ENCODE measurements at places on chromosomes 5 and 9. TPM values are rescaled to one million over a fixed set of nuclear protein-coding genes. Genes with fewer than 3 reads are reported as not detected.
A peak's percentile ranks its signal among the peaks of the same experiment; 100 is the strongest.

The PCDHA1 gene
- total RNA-seq: not detected

The WASHC1 gene
- 26.1 TPM for total RNA-seq

The DMGDH gene
- total RNA-seq: 8.1 TPM

The PCDHA8 gene
- total RNA-seq: not detected

The LMX1B gene
- total RNA-seq: not detected

The ECM2 gene
- total RNA-seq: 3.1 TPM

- no peaks in the 10 kb centered on the region for H3K36me3 ChIP-seq
- H3K27me3 ChIP-seq: no peaks in the 10 kb centered on the region
- DNase-seq: no peak
- no peak overlapping the region for H3K4me3 ChIP-seq
- no peak overlapping the region for H3K27ac ChIP-seq
Observed at GRCh38 chr9:79691496-79691895, 119.7 kb downstream of the TLE4 start.

DNA sequence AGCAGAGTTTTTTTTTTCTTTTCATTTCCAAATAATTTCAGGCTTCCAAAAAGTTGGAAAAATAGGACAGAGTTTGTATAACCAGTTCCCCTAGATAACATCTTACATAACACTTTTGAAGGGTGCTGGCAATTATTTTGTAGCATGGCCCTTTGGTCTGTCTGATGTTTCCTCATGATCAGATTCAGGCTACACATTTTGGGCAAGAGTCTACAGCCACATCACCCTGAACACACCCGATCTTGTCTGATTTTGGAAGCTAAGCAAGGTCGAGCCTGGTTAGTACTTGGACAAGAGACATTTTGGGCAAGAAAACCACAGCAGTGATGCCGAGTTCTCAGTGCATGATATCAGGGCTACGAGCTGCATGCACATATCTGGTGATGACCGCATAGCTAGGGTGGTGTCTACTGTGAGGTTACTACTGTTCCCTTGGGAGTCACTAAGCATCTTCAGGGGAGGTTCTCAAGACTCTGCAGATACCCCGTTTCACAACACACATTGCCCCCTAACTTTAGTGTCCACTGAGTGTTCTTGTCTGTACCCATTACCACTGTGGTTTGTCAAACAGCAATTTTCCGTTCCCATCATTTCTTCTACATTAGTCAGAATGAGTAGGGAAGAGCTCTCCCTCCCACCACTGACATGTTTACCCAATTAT, 86.2 kb downstream of the TTC39B start:
- no peak overlapping the region for H3K27ac ChIP-seq
- no peak overlapping the region for H3K4me3 ChIP-seq
- H3K27me3 ChIP-seq: no peaks in the 10 kb centered on the region
- no peaks in the 10 kb centered on the region for H3K36me3 ChIP-seq
- DNase-seq: no peak

DNA sequence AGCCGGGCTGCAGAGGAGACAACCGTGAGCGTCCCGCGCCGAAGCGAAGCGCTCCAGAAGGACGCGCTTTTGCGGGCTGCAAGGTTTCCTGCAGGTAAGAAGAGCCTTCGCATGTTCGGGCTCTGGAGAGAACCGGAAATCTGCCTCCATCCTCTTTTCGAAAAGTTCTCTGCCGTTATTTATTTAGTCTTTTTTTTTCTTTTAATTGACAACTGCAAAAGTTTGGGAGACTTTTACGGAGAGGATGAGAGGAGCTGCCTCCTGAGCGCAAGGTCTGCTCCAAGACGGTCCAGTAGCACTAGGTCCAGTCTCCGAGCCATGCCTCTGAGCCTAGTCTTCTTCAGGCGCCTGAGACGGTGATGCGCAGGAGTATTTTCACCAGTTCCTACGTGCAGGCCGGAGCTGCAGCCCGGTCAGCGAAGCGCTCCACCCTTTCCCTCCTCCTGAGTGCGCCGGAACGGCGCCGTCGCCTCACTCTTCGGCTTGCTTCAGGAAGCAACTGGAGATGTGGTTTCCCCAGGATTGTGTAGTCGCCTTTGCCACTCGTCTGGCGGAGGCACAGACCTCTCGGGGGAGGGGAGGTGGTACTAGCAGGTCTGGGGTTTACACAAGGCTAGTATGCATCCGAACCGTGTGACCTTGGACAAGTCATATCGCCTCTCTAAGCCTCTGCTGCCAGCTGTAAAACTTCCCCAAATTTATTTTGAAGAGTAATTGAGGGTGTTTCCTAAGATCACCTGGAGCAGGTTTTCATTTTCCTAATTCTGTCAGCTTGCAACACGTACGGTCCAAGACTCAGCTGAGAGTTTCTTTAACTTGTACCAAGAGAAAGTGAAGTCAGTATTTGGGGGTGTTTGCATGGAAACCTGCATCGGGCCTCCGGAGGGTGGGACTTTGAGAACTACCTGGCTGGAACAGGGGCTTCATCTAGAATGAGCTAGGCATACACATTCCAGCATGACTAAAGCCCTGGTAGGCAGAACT, 4.5 kb downstream of the POU4F3 start:
- H3K4me1 ChIP-seq: no peaks in the 10 kb centered on the region
- no peaks in the 10 kb centered on the region for H3K36me3 ChIP-seq
- no peak overlapping the region for H3K4me3 ChIP-seq
- peaks cover 42% of the 10 kb centered on the region for H3K27me3 ChIP-seq
- H3K27ac ChIP-seq: no peak overlapping the region

GRCh38 chr5:9775339-9775738, 145.2 kb upstream of the TAS2R1 start:
- H3K4me3 ChIP-seq: no peak overlapping the region
- H3K27me3 ChIP-seq: no peaks in the 10 kb centered on the region
- H3K4me1 ChIP-seq: no peaks in the 10 kb centered on the region
- no peak overlapping the region for H3K27ac ChIP-seq

DNA sequence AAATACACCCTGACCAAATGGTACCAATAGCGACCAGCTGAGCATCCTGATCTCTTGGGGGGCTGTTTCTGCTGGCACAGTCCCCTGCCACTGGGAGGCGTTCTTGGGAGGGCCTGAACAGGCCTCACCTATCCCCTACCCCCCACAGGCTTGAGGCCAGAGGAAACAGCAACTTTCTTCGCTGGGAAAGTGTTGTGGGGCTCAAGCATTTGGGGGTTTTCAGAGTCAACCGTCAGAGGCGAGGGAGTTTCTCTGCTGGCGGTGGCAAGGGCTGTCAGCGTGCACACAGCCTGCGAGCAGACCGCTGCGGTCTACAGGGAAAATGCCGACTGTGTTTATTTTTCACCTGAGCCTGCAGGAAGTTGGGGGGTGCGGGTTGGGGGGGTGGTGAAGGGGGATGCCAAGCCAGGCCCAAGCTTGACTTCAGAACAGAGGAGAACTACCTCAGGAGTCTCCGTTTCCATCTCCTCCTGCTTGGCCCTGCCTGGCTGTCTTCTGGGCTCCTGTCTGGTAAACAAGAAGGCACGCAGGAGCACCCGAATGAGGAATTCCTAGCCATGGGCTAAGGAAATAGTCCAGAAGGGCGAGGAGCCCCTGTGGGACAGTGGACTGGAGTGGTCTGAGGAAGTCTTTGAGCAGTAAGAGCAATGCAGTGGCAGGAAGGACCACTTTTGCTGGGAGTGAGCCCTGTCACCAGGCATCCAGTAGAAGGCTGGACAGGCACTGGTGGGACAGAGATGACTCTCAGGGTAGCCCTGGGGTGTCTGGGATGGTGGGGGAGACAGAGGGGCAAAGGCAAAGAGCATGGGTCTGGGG, 18.1 kb downstream of the TCF7 start:
- H3K27ac ChIP-seq: no peak overlapping the region
- 0 out of 2 replicates have a peak, but pooled peaks cover 4% of the 10 kb centered on the region for H3K36me3 ChIP-seq
- no peak for DNase-seq
- no peaks in the 10 kb centered on the region for H3K27me3 ChIP-seq

DNA sequence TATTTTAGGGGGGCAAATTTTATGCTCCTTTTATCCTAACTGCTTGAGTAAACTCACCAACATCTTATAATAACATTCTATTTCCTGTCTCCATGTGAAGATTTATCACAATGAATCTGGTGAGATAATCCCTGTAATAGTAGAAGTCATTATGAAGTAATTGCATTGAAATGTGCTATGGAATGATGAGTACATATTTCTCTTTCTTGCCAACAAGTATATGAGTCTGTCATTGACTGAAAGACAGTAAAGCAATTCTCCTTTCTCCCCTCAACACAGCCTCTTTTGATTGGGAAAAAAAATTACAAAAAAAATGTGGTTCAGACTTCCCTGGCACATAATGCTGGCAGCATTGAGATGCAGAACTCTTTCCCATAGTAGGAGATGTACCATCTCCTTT, 459.2 kb upstream of the RGMB start:
- no peak overlapping the region for H3K4me3 ChIP-seq
- peaks cover 26% of the 10 kb centered on the region for H3K4me1 ChIP-seq
- no peaks in the 10 kb centered on the region for H3K27me3 ChIP-seq
- no peaks in the 10 kb centered on the region for H3K36me3 ChIP-seq
- H3K27ac ChIP-seq: 0 out of 2 replicates have a peak overlapping the region, but pooled peaks have one; percentile 8

DNA sequence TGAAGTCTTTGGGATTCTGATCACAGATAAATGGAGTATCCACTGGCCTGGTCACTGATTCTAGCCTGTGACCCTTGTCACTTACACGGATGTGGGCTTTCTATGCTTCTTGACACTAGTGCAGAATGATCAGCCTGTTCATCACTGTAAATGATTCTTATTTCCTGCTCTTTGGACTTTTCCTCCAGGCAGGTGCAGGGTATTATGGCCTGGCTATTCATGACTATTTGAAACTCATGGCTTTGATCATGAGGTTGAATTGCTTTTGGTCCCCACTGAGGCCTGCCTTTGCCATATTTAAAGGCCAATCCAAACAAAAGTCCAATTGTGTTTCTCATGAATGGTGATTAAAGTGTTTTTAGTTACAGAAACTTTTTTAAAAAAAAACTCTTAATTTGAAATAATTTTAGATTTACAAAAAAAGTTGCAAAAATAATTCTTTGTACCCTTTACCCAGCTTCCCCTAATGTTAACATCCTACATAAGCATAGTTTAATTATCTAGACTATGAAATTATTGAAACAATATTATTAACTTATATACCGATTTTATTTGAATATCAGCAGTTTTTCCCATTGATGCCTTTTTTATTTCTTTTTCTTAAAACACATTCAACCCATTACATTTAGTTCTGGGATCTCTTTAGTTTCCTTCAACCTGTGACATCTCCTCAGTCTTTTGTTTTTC, 68.1 kb downstream of the GALNT10 start:
- no peak overlapping the region for H3K27ac ChIP-seq
- no peaks in the 10 kb centered on the region for H3K4me1 ChIP-seq
- no peak for DNase-seq
- H3K36me3 ChIP-seq: peaks cover 18% of the 10 kb centered on the region
- no peak overlapping the region for H3K4me3 ChIP-seq
- H3K27me3 ChIP-seq: no peaks in the 10 kb centered on the region

- no peak overlapping the region for H3K27ac ChIP-seq
- no peaks in the 10 kb centered on the region for H3K36me3 ChIP-seq
- DNase-seq: no peak
- H3K4me3 ChIP-seq: no peak overlapping the region
- 0 out of 2 replicates have a peak, but pooled peaks cover 5% of the 10 kb centered on the region for H3K4me1 ChIP-seq
Observed at GRCh38 chr5:169374111-169374510, 73.2 kb upstream of the SLIT3 start.

DNA sequence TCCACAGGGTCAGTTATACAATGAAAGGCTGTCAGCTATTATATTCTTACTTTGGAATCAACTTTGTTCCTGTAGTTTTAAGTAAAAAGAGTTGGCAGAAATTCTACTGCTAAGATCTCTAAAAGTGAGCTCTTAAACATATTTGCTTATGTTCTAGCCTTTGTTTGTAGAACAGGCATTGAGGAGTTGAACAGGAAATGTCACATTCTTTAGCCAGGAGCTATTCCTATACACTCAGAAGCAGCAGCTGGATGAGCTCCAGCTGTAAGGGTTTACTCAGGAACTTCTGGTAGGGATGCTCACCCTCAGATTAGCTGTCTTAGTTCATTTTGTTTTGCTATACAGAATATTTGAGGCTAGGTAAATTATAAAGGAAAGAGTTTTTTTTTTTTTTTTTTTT, 22.4 kb upstream of the SPINK14 start:
- DNase-seq: peak; percentile 93
- H3K27me3 ChIP-seq: no peaks in the 10 kb centered on the region
- H3K4me1 ChIP-seq: peaks cover 40% of the 10 kb centered on the region

DNA sequence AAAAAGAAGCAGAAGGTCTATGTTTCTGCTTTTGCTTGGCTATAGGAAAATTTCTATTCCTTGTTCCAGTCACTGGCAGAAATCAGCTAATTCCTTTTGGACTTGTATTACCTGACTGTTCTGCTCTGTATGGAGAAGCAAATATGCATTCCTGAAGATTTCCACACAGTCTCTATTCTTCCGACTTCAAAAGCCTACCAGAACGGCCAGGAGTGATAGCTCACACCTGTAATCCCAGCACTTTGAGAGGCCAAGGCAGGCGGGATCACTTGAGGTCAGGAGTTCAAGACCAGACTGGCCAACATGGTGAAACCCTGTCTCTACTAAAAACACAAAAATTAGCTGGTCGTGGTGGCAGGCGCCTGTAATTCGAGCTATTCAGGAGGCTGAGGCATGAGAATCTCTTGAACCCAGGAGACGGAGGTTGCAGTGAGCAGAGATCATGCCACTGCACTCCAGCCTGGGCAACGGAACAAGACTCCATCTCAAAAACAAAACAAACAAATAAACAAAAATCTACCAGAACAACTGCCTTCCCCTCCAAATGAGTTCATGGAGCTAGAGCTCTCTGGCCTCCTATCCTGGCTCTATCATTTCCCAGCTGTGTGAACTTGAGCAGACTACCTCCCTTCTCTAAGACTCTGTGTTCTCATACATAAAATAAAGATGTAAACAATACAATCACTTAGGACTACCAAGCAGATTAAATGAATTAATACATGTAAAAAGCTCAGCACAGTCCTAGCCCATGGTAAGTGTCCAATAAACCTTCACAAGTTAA, 17.0 kb downstream of the MYO10 start:
- H3K27me3 ChIP-seq: no peaks in the 10 kb centered on the region
- H3K36me3 ChIP-seq: no peaks in the 10 kb centered on the region
- H3K27ac ChIP-seq: no peak overlapping the region
- DNase-seq: no peak

DNA sequence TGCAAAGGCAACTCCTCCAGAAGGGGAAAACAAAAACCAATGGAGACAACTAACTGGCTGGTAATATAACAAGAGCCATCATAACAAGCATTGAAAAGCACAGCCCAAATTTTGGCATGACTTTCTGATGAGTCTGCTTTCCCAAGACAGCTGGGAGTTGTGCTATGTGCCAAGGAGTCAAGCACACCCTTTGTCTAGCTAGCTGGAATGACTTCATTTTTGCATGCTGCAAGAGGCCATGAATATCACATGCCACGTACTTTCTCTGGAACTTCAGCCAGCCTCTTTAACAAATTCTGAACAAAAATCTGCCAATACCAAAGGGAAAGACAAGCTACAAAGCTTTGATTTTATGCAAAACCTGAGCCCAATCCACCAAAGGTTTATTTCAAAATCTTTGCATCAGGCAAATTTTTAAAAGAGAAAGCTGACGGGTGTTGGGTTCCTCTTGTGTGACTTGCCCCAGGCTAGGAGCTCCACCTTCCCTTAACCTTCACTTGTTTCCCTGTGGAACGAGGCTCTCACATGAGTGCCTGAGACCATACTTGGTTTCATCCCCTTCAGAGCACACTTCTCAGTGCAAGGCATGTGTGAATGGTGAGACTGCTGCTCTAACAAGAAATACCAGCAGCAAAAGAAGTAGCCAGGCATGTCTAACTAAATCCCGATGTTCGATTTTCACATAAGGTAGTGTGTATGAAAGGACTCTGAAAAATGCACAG, 47.3 kb downstream of the S1PR3 start:
- no peak for DNase-seq
- H3K4me1 ChIP-seq: no peaks in the 10 kb centered on the region
- H3K36me3 ChIP-seq: no peaks in the 10 kb centered on the region
- H3K4me3 ChIP-seq: no peak overlapping the region

GRCh38 chr9:71895117-71895516, 15.9 kb downstream of the ABHD17B start:
- no peaks in the 10 kb centered on the region for H3K27me3 ChIP-seq
- no peaks in the 10 kb centered on the region for H3K4me1 ChIP-seq
- no peak overlapping the region for H3K4me3 ChIP-seq
- DNase-seq: no peak
- H3K27ac ChIP-seq: 0 out of 2 replicates have a peak overlapping the region, but pooled peaks have one; percentile 21
